ENCODE measurements at places on chromosomes 11 and 22. TPM values are rescaled to one million over a fixed set of nuclear protein-coding genes. Genes with fewer than 3 reads are reported as not detected.

The FXYD6 gene
- 541 TPM for polyA plus RNA-seq

The SYT13 gene
- polyA plus RNA-seq, result 0.09 TPM

The NELL1 gene
- polyA plus RNA-seq, result 1.0 TPM

The UBQLN3 gene
- not detected for polyA plus RNA-seq

The CNGA4 gene
- not detected for polyA plus RNA-seq

The TSSK2 gene
- polyA plus RNA-seq, result not detected

The C11orf71 gene
- polyA plus RNA-seq, result 16.7 TPM

The RFPL1 gene
- 0.32 TPM for polyA plus RNA-seq

The C11orf65 gene
- polyA plus RNA-seq, result 3.7 TPM

The BATF2 gene
- not detected for polyA plus RNA-seq

The UBASH3B gene
- 1.5 TPM for polyA plus RNA-seq

The RAB36 gene
- 7.1 TPM for polyA plus RNA-seq

The YAP1 gene
- polyA plus RNA-seq, result 48.4 TPM

The ST14 gene
- not detected for polyA plus RNA-seq

The MOGAT2 gene
- not detected for polyA plus RNA-seq

The GUCD1 gene
- polyA plus RNA-seq, result 68.8 TPM

The DGCR6 gene
- 44.8 TPM for polyA plus RNA-seq

The PHOX2A gene
- polyA plus RNA-seq, result not detected

The C11orf86 gene
- polyA plus RNA-seq, result not detected

The ZNRF3 gene
- 23.8 TPM for polyA plus RNA-seq

The CYTH4 gene
- not detected for polyA plus RNA-seq

The FAM181B gene
- polyA plus RNA-seq, result 1.0 TPM

The SLC17A6 gene
- not detected for polyA plus RNA-seq

The BTG4 gene
- not detected for polyA plus RNA-seq

The TTC9C gene
- 39.0 TPM for polyA plus RNA-seq

The SLC15A3 gene
- 0.27 TPM for polyA plus RNA-seq

The MTA2 gene
- polyA plus RNA-seq, result 31.9 TPM

The SLC22A6 gene
- not detected for polyA plus RNA-seq

The SLC22A25 gene
- 0.14 TPM for polyA plus RNA-seq

The ZNF215 gene
- polyA plus RNA-seq, result 1.0 TPM

The MYBPC3 gene
- polyA plus RNA-seq, result 476 TPM

The SEC14L2 gene
- polyA plus RNA-seq, result 13.9 TPM

Data from cardiac muscle cell (in vitro differentiated cells and primary cell).